MCF 10A (cell line): ENCODE measurements at places on chromosomes 1 and 21. TPM values are rescaled to one million over a fixed set of nuclear protein-coding genes. Genes with fewer than 3 reads are reported as not detected.

DNA sequence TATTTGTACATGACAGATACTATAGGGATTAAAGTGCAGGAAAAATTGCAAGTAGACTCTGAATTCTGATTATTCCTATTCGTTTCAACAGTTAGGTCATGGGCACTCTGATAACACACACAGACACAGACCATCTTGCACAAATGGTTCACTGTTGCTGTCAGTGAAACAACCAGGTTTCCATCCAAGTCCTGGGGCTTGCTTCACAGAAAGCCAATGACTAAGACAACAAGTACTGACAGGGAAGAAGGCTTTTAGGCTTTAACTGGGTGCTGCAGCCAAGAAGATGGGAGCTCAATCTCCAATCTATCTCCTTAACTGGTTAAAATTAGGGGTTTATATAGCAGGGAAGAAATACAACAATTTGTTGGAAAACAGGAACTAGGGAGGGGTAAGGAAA is 57.6 kb downstream of the RIMS3 start:
- DNase-seq = peak; percentile 41

DNA sequence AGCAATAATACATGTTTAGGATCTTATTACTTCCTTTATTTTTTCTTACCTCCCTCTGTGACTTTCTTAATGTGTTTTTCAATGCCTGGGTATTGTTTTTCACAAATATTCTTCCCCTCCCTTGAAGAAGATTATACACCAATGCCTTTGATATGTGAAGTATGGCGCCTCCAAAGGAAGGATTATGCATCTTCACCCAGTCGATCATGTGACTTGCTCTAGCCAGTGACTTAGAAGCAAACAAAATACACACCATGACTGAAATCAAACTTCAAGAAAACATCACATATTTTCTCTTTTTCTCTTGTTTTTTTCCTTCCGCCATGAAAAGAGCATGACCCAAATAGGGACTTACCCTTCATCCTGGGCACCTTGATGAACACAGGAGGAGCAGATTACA is 297.1 kb downstream of the NCAM2 start:
- DNase-seq = no peak

DNA sequence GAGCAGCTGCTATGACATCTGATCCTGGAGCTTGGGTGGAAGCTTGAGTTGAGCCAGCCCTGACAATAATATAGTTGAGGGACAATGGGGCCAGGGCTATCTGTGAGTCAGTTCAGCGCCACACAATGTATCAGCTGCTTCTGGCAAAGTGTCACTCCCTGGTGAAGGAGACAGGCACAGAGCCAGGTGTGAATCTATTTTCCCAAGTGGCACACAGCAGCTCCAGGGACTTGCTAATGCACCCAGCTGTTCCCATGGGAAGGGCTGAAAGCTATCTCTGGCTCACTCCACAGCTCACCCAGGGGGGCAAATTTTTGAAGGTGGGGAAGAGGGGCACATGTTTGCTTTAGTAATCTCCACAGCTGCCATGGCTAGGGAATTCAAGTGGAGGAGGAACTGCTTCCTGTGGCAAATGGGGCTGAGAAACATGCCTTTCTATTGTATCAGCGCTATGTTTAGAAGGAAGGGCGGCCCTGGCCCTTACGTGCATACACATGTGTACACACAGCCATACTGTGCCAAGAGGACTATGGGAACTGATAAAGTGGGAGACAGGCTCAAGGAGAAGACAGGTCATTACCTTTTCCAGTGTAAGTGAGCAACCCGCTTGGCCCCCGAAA is 2.2 kb downstream of the CYB5R1 start:
- peak; percentile 53 for DNase-seq

PRAMEF12 gene
- total RNA-seq = not detected in 2 replicates

KCNE1 gene
- 0.14 and 0.20 TPM in 2 replicates for total RNA-seq
